A549 treated with Mapracorat at 1 μM for 4 hours (cell line): ENCODE measurements at places on chromosomes 5 and 9. TPM values are rescaled to one million over a fixed set of nuclear protein-coding genes. Genes with fewer than 3 reads are reported as not detected.

The RMRP gene
- total RNA-seq = 8.1 to 20.9 TPM (median 15.0 TPM) in 4 of 5 replicates, not detected in the other

The DND1 gene
- 0.66 to 1.0 TPM (median 0.88 TPM) in 5 replicates for total RNA-seq

The DAB2IP gene
- 11.3 to 15.3 TPM (median 11.9 TPM) in 5 replicates for total RNA-seq

The IFNA21 gene
- total RNA-seq = not detected in 5 replicates

The CAVIN4 gene
- total RNA-seq = 0.26 to 0.56 TPM (median 0.42 TPM) in 5 replicates

The C9 gene
- not detected in 5 replicates for total RNA-seq
